ENCODE measurements at places on chromosomes 1 and 21.
A peak's percentile ranks its signal among the peaks of the same experiment; 100 is the strongest.

DNA sequence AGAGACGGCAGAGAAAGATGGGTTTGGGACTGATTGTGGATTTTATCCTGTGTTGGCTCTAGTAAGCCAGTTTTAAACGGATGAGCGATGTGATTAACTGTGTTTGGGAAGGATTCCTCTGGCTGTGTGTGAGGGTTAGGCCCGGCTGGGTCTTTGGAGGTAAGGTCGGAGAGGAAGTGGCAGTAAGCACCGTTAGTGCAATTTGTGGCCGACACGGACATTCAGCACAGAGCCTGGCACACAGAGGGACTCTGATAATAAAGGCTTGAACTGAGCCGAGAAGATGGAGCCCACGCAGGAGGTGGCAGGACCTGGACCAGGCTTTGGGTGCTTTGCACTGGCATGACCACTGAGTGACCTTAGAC, 1.3 kb downstream of the MTFR1L start:
- no peak for DNase-seq

DNA sequence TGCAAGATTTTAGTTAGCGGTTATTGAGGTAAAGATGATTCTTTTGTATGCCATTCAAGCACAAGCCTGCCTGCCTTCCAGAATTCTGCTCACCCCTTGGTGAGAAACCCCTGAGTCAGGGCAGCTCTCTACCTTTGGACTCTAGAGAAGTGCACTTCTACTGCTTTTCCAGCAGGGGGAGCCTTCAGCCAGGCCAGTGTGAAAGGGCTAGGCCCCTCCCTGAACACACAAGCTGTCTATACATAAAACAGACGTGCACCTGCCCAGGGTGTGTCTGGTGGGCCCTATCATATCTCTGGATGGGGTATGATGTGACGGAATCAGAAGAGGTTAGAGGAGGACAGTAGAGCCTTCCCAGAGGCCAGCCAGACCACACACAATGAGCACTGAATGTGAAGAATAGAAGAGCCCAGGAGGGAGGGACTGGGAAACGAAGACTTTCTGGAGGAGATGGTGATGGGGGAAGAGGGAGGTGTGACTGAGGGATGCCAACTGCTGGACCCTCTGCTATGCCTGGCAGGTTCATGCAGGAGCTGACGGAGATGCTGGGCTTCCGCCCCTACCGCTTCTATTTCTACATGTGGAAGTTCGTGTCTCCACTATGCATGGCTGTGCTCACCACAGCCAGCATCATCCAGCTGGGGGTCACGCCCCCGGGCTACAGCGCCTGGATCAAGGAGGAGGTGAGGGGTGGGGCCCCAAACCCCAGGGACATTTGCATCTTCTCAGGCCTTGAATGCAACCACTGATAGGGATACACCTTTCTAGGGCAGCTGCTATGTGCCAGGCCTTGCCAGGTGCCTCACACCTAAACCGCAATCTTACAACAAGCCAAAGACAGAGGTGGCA, 13.0 kb upstream of the KCNC4 start:
- no peak for DNase-seq

- no peak for DNase-seq
Measured at GRCh38 chr1:18463063-18463462, 17.7 kb upstream of the KLHDC7A start.

- DNase-seq: no peak
Measured at GRCh38 chr21:17414766-17415165, 98.1 kb upstream of the CXADR start.

GRCh38 chr1:185733818-185734735, at the start of gene HMCN1:
Gene HMCN1 (plus strand): TSS chr1:185734391. CDS start chr1:185734780, 389 bp downstream.
- DNase-seq: peak; percentile 23

- DNase-seq: no peak
Measured at GRCh38 chr1:231423648-231424047, 1.6 kb upstream of the EGLN1 start.

DNA sequence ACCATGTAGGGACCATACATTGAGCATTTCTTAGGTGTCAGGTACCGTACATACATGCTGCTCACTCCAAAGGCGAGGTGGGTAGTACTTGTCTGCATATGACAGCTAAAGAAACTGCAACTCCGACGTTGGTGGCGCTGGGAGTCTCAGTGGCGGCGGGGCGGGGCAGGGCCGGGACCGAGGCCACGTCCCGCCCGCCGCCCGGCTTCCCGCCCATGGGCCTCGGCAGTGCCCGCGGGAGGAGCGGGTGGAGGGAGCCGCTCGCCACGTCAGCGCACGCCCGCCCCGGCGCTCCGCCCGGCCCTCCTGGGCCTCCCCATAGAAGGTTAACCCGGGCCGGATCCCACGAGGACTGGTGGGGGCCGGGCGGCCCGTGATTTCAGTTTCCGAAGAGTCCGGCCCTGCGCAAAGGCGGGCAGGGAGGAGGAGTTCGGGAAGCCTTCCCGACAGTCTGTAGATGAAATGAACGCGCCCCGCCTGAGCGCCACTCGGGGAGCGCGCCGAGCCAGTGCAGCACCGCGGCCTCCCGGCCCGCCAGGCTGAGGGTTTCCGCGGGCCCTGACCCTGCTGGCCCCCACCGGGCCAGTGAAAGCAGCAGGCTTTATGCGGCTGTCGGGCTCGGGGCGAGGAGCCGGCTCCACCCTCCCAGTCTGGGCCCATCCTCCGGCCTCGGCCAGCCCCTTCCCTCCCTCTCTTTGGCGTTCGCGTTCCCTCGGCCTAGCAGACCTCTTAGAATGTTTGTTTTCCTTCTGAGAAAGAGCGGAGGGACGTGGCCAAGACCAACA, 119.9 kb upstream of the JUN start:
- DNase-seq: peak; percentile 83

Data from caudate nucleus (tissue), 63 donors.